ENCODE measurements at places on chromosomes 5 and 9.

DNA sequence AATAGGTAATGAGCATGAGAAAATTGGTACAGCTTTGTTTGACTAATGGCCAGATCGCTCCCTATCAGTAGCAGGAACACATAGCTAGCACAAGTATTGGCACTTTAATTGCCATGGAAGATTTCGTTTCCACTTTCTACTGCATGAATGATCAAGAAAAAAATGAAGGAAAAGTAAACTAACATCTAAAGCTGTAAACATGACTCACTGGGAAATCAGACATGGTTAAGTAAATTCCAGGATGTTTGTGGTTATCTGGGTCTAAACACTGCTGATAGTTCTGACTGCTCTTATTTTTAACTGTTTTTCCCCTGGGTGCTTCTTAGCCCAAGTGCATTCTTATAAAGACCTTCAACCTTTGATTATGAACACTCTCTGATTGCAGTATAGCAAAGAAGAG is 388.9 kb downstream of the NR2F1-AS1 start:
- no peak for DNase-seq

DNA sequence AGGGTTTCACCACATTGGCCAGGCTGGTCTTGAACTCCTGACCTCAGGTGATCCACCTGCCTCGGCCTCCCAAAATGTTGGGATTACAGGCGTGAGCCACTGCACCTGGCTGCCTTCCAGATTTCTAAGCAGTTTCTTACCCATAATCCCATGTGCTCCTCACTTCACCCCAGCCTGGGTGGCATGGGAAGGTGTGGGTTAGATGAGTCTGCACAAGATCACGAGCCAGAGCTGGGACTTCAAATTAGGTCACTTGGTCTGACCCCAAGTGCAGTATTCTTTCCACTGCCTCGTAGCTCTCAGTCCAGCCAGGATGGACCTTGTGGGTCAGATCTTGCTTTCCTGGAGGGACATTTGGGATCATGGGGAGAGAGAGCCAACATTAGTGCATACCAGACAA is 37.5 kb upstream of the STRBP start:
- DNase-seq: no peak

DNA sequence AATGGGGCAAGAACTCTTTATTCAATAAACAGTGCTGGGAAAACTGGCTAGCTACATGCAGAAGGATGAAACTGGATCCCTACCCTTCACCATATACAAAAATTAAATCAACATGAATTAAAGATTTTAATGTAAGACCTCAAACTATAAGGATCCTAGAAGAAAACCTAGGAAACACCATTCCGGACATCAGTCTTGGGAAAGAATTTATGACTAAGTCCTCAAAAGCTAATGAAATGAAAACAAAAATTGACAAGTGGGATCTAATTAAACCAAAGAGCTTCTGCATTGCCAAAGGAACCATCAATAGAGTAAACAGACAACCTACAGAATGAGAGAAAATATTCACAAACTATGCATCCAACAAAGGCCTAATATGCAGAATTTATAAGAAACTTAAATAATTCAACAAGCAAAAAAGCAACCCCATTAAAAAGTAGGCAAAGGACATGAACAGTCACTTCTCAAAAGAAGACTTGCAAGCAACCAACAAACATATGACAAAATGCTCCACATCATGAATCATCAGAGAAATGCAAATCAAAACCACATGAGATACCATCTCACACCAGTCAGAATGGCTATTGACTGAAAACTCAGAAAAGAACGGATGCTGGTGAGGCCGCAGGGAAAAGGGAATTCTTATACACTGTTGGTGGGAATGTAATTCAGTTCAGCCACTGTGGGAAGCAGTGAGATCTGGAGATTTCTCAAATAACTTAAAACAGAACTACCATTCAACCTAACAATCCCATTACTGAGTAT is 104.3 kb upstream of the MAP3K1 start:
- no peak for DNase-seq

DNA sequence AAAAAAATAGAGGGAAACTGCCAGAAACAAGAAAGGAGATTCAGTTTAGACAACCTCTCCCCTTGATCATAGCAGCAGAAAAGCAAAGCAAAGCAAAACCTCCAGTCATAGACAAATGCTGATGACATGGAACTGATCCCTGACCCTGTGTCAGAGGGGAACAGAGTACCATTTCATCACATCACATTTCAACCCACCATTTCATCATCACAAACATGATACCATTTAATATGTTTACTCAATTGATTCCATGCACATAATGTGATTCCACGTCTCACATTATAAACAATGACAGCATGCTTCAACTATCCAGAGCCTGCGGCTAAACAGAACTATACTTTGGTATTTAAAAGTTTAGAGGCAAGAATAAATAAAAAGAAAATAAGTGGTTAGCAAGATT is 28.7 kb upstream of the ACOT12 start:
- DNase-seq: no peak

DNA sequence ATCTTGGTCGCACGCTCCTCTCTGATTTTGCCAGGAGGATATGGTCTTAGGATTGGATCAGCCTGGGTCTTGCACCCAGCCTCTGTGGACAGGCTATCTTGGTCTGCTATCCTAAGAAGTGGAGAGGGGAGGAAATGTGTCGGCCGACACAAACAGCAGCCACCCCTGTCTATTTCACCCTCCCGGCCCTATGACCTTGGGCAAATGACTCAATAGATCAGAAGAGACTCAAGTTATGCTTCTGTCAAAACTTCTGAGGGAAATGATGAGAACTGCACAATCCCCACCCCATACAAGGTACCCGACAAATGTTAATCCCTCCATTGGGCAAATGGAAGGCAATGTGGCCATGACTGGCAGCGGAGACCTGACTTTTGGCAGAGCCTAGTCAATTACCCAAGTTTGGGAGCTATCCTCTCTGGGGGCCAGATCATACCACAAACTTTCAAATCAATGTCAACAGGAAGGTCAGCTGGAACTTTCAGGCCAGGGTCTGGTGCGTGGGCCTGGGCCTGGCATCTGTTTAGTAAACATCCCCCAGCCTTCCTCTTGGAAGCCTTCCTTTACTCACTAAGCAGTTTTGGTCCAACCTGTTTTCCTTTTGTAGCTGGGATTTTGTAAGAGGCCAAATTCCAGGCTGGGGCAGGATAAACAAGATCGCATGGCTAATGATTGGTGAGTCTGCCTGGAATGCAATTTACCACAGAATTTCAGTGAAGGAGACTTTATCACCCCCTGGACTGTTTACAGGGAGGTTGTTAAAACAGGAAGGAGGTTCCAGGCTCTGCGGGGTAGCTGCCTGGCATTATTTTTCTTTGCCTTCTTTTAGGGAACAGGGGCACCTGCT is 64.2 kb upstream of the CPEB4 start:
- DNase-seq: no peak

DNA sequence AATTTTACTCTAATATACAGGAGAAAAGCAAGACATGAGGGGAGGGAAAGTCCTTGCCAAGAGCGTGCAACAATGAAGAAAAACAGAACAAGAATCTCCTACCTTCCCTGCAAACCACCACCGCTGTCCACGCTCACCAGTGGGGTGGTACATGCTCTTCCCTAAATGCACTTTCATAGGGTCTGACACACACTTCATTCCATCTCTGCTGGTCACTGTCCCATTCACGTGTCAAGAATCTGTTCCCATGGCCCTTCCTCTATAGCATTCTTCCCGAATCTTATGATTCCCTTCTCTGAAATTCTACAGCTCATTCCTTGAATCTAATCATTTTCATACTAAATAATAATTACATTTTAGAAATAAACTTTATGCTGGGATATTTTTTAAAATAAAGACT is 11.4 kb upstream of the DNAH5 start:
- no peak for DNase-seq

- no peak for DNase-seq
Observed at GRCh38 chr9:90818279-90818678, 16.7 kb downstream of the SYK start.

- no peak for DNase-seq
Observed at GRCh38 chr9:16203729-16204573, 651.1 kb downstream of the CCDC171 start.

DNA sequence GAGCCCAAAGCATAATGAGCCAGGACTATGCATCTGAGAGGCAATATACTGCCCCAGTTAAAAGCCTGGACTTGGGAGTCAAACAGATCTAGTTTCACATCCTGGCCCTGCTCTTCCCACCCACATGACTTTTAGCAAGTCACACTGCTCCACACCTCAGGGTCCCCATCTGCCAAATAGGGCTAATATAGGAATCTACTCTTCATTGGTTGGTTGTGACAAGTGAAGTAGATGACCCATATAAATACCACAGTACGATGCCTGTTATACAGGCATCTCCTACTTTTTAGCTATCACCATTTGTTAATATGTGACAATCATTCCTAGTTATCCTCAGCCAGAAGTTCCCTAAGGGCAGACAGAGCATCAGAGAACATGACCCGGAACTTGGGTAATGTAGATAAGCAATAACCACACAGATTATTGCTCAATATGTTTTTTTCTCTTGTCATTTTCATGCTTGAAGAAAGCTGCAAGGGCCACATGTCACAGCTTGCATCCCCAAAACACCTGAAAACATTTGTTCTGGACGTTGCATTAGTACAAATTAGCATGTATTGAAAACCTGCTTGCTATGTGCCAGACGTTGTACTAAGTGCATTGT is 20.4 kb downstream of the ADAM19 start:
- DNase-seq: no peak

GRCh38 chr5:82365744-82366228 is 87.6 kb upstream of the RPS23 start:
- DNase-seq: peak; percentile 60

DNA sequence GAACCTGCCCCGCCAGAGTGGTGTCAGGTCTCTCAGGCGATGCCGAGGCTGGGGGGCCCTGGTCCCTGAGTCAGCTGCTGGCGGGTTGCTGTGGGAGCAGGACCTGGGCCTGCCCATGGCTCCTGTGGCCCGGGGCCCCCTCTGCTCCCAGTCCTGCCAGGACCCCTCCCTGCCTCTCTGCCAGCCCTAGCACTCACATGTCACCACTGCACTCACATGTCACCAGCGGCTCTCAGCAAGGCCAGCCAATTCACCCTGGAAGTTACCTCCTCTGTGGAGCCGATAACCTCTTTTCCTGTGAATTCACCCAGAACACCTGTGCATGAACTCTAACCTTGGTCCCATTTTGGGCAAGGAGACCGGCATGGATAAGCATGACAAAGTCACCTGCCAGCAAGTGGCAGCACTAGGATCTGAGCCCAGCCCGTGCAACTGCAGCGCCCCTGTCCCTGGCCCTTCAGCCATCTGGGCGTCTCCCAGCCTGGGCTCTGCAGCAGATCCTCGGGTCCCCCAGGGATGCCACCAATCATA is 170.2 kb downstream of the GAPVD1 start:
- DNase-seq: no peak

Data from stimulated activated CD8-positive, alpha-beta memory T cell treated with anti-CD3 and anti-CD28 coated beads, Interleukin-4, amount 100 ng/mL, for 48 hours (primary cell).